Sciatic nerve (tissue), 2 donors: ENCODE measurements at places on chromosomes 5 and 9.

DNA sequence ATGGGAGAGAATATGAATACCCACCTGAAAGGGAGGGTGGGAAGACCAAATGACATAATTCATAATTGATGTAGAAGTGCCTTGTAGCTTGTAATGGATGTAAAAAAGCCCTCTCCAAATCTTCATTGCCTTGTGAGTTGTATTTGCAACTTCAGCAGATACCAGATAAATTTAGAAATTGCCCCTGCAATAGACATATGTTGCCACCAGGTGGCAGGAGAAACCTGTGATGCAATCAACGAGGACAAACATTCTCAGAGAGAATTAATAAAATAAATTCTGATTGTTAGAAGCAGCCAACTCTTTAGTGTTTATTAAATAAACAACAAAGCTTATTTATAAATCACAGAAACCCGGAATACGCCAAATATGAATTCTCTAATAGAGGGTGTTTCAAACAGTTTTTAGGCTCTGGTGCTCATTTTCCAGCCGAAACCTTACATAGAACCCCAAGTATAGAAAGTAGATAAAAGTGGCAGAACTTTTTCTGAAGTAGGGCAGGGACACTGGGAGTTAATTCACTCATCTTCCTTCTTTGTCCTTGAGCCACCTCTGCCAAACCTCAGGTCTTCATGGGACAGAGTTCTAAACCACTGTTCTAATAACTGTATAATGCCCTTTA, 147.8 kb downstream of the TMEM38B start:
- DNase-seq, result no peak

GRCh38 chr9:101652601-101653175, 57.9 kb upstream of the PPP3R2 start:
- no peak for DNase-seq

DNA sequence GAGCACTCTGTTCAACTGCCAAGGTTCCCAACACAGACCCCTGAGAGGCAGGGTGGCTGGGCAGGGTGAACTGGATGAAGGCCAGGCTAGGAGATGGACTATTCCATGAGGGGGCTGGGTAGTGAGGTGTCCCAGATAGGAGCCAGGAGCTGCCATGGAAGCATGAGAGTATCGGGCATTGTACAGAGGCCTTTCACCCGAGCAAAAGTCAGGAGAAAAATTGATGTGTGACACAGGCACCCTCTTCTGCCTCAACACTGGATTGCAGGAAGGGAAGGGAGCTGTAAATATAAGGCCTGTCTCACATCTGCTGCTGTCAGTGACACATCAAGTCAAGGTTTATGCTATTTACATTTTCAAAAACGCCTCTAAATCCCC, 74.6 kb downstream of the UBAP1 start:
- no peak for DNase-seq

- DNase-seq, result no peak
These were observed 27.6 kb upstream of the GLRA1 start for GRCh38 chr5:151952238-151952637.

DNA sequence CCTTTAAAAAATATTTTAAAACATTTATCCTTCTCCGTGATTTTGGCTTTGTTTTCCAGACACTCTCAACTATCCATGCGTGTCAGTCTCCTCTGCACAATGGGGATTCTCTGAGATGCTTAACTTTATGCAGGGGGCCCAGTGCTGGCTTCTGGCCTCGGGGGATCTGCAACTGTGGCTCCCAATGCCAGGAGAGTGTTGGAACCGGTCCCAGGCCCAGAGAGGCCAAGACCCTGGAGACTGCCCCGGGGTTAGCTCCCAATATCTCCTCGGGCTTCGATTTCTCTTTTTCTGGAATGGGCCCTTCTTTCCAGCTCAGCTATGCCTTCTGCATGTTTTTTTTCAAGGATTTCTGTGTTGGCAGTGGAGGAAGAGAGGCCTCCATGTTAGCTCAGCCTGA, 20.1 kb upstream of the SARDH start:
- no peak for DNase-seq
